Activated CD4-positive, alpha-beta T cell treated with anti-CD3 and anti-CD28 coated beads, Interleukin-2, amount 50 U/mL, for 24 hours (primary cell): ENCODE measurements at places on chromosomes 12 and 14.

GRCh38 chr12:109057376-109057775 lies 5.0 kb downstream of the USP30 start:
- DNase-seq: no peak

- no peak for DNase-seq
Observed at GRCh38 chr14:91754185-91754584, 22.3 kb upstream of the CATSPERB start.

DNA sequence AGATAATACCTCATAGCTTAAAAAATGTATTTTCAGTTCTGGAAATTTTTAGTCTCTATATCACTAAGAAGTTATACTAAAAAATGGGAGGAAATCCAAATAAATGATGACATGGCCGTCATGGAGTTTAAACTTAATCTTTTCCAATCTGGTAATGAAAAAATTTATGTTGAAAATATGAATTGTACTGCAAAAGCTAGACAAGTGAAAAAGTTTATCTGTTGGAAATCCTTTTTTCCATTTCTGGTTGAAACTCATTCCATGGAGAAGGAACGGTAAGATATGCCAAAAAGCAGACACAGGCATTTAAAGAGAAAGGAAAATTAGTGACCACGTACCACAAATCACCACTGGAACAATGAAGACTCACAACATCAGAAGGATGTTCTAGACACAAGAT lies 314.2 kb upstream of the PRICKLE1 start:
- no peak for DNase-seq

DNA sequence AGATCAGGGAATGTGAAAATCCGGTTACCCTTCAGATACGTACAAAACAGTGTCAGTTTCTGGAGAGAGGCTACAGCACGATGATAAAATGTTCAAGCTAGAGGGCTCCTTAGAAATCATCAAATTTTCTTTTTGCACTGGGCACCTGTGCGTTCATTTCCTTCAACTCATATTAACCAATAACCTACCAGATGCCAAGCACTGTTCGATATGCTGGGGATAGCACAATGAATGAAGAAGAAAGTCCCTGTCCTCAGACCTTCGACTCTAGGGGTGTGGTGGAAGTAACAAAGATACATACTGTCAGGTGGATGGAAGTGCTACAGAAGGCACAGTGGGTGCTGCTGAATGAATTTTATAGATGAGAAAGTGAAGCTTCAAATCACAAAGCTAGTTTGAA lies 172.3 kb downstream of the FOXN3 start:
- DNase-seq: no peak

- no peak for DNase-seq
Observed at GRCh38 chr14:52417139-52417538, 103.0 kb downstream of the PTGER2 start.

- no peak for DNase-seq
Observed at GRCh38 chr14:31059152-31059924, 33.2 kb upstream of the STRN3 start.

- DNase-seq: no peak
Observed at GRCh38 chr12:5022465-5023061, 21.1 kb upstream of the KCNA5 start.

DNA sequence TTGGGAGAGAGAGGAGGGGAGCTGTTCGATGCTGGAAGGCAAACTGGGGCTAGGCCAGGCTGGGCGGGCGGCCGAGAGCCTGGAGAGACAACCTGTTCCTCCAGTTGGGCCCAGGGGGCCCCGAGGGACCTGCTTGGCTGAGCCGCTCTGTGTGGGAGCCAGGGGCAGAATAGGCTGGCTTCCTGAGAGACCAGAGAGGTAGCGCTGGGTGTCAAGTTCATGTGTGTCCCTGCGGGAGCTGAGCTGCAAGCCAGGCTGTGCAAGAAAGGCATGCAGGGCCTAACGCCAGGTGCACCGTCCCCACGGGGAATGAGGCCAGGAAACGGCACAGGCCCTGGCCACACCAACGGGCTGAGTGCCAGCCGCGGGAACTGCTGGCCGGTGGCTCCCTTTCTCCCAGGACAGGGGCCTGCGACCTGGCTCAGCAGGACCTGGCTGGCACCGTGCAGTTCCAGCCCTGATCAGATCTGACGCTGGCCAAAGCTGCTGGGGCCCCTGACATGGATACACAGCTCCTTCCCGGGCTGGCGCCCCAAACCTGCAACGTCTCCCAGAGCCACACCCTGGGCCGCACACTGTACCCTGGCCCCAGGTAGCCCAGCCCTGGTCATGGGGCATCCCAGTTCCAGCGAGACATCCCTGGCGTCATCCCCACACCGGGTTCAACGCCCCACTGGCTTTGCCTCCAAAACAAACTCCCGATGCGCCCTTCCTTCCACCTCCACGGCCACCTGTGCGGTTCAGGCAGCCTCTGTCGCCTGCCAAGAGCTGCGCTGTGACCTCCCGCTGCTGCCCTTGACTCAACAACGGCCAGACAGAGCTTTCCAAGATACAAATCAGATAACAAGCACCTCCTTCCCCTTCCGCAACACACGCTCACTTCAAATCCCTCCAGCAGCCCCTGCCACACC lies 65.0 kb downstream of the RFLNA start:
- no peak for DNase-seq

DNA sequence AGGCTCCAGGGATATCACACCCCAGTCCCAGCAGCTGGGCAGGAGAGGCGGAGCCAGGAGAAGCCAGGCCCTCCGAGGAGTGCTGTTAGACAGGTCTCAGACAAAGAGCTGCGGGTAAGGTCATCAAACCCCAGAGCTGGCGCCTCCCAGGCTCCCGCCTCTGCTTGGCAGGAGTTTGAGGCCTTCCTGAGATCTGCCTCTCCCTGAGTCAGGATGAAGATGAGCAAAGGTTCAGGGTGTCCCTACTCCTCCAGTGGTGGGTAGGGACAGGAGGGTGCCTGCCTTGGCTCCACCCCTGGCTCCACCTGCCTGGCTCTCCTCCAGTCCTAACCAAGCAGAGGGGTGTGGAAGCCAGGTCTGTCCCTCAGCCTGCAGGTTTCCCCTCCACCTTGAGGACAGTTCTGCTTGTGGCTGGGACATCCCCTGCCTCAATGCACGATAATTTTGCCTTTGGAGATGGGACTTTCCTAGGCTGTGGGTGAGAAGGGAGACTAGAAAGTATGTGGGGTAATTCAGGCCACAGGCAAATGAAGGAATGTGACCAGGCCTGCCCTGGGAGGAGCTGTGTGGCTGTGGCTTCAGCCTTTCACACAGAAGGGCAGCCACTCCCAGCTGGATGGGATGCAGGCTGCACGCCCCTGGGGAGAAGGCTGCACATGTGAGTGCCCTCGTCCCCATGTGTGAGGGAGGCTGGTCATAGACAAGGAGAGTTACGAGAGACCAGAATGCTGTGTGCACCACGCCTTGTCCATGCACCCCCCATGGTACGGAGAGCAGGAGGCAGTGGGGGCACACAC lies 2.2 kb downstream of the PLEKHG6 start:
- DNase-seq: no peak

DNA sequence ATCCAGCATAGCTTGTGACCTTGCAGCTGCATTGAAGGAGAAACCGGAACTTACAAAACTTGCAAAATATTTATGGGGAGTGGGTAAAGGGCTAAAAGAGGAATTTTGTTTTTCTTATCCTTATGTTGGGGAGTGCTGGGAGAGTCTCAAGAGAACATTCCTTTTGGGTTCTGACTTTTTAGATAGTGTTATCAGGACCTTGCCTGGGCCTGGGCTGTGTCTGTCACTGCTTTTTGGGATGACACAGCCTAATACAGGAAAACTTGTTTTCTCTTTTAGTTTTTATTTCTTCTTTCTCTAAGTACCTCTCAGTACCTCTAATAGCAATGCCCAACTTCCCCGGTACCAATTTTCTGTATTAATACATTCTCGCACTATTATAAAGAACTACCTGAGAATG lies 850.6 kb downstream of the RPS29 start:
- no peak for DNase-seq

- DNase-seq: no peak
Observed at GRCh38 chr12:66428261-66428660, 126.0 kb downstream of the HELB start.
